PC-3 (cell line): ENCODE measurements at places on chromosomes 7 and 10. TPM values are rescaled to one million over a fixed set of nuclear protein-coding genes. Genes with fewer than 3 reads are reported as not detected.

ZCWPW1 gene
- total RNA-seq = 1.4 and 2.2 TPM in 2 replicates

TAS2R5 gene
- total RNA-seq = 0.26 and 1.4 TPM in 2 replicates

GRCh38 chr10:124946945-124947344 lies 5.0 kb downstream of the ZRANB1 start:
- H3K4me3 ChIP-seq = no peak overlapping the region
- H3K36me3 ChIP-seq = no peaks in the 10 kb centered on the region
- DNase-seq = no peak
- H3K27me3 ChIP-seq = no peaks in the 10 kb centered on the region
- peaks cover 13% of the 10 kb centered on the region for H3K4me1 ChIP-seq

GRCh38 chr7:16062269-16062668 lies 359.1 kb downstream of the CRPPA start:
- H3K36me3 ChIP-seq = no peaks in the 10 kb centered on the region
- H3K27me3 ChIP-seq = 0 out of 2 replicates have a peak, but pooled peaks cover 10% of the 10 kb centered on the region
- H3K4me1 ChIP-seq = peaks cover 14% of the 10 kb centered on the region; the same call in 1 of the 2 replicates
- no peak overlapping the region for H3K4me3 ChIP-seq

- H3K36me3 ChIP-seq = no peaks in the 10 kb centered on the region
- no peaks in the 10 kb centered on the region for H3K27me3 ChIP-seq
- DNase-seq = no peak
- H3K4me3 ChIP-seq = no peak overlapping the region
- no peak overlapping the region for H3K27ac ChIP-seq
These were observed 42.0 kb upstream of the CACNB2 start for GRCh38 chr10:18098201-18098600.

GRCh38 chr10:128047351-128047750 lies 78.9 kb downstream of the MKI67 start:
- no peaks in the 10 kb centered on the region for H3K27me3 ChIP-seq
- DNase-seq = peak; percentile 88

GPR26 gene
- total RNA-seq = not detected in 2 replicates

- no peak overlapping the region for H3K4me3 ChIP-seq
- no peaks in the 10 kb centered on the region for H3K36me3 ChIP-seq
- no peak overlapping the region for H3K27ac ChIP-seq
- peaks cover 10% of the 10 kb centered on the region for H3K27me3 ChIP-seq
These were observed 1.5 kb downstream of the SVOPL start for GRCh38 chr7:138699661-138700060.

OPN1SW gene
- not detected in 2 replicates for total RNA-seq

DNA sequence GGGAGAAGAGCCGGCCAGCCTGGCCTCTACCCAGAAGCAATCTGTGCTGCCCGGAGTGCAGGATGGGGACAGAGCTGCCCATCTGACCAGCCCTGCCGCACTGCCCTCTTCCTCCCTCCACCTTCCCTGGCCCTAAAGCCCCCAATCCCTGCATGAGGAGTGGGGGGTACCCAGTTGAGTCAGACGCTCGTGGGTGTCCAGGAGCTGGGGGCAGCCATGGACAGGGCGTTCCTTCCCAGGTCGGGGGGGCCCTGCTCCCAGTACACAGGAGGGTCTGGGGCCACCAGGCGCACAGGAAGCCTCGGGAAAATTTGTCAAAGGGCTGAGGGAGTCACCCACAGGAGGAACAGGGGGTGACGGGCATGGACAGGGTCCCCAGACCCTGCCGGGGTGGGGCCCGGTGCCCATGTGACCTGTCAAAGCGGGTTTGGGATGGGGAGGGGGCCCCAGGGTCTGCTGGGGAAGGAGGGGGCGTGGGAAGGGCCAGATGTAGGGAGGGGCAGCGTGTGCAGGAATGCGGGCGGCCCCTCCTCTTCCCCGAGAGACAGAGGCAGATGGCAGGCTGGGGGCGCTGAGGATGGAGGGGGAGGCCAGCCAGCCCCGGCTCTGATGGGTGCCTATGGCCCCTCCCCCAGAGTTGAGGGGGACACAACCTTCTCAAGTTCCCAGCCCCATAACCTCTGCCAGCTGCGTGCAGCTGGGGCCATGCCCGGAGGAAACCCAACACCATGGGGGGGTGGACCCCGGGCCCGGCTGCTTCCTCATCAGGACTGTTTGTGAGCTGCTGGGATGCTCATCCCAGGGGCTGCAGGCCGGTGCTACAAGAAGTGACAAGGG lies 21.5 kb upstream of the GRIFIN start:
- no peaks in the 10 kb centered on the region for H3K4me1 ChIP-seq
- H3K36me3 ChIP-seq = no peaks in the 10 kb centered on the region
- DNase-seq = no peak

- no peaks in the 10 kb centered on the region for H3K4me1 ChIP-seq
- DNase-seq = no peak
- H3K36me3 ChIP-seq = no peaks in the 10 kb centered on the region
- no peak overlapping the region for H3K27ac ChIP-seq
These were observed 2.5 kb downstream of the CHN2 start for GRCh38 chr7:29196971-29197595.

PTCD1 gene
- 10.4 and 11.5 TPM in 2 replicates for total RNA-seq

- no peaks in the 10 kb centered on the region for H3K36me3 ChIP-seq
- peaks cover 49% of the 10 kb centered on the region for H3K4me1 ChIP-seq
- no peak overlapping the region for H3K4me3 ChIP-seq
- 0 out of 2 replicates have a peak overlapping the region, but pooled peaks have one; percentile 12 for H3K27ac ChIP-seq
- no peaks in the 10 kb centered on the region for H3K27me3 ChIP-seq
These were observed 155.2 kb upstream of the GNAI1 start for GRCh38 chr7:79979437-79979836.

DNA sequence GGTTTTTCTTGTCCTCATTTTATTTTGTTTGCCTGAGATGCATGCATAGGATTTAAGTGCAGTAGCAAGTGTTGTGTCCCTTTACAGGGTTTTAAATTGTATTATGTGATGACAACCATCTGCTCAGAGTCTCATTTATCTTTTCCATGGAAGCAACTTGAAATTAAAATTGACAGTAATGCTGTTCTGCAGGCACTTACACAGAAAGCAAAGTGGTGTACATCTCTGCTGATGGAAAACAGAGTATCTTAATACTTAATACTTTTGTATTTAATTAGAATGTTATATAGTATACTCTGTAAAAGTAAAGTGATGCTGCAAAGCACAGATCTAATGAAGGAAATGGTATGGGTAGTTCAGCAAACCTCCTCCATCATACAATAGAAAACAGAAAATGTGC lies 482.9 kb downstream of the POM121L12 start:
- no peaks in the 10 kb centered on the region for H3K27me3 ChIP-seq
- H3K36me3 ChIP-seq = no peaks in the 10 kb centered on the region
- no peaks in the 10 kb centered on the region for H3K4me1 ChIP-seq
- no peak overlapping the region for H3K4me3 ChIP-seq
- H3K27ac ChIP-seq = no peak overlapping the region

- no peak overlapping the region for H3K27ac ChIP-seq
- peaks cover 6% of the 10 kb centered on the region; the same call in 1 of the 2 replicates for H3K36me3 ChIP-seq
- no peaks in the 10 kb centered on the region for H3K27me3 ChIP-seq
These were observed 109.9 kb upstream of the ADO start for GRCh38 chr10:62694537-62695126.

CALHM1 gene
- not detected in 2 replicates for total RNA-seq

C10orf53 gene
- not detected in 2 replicates for total RNA-seq

ANKRD30A gene
- 0.12 and 0.15 TPM in 2 replicates for total RNA-seq

DNA sequence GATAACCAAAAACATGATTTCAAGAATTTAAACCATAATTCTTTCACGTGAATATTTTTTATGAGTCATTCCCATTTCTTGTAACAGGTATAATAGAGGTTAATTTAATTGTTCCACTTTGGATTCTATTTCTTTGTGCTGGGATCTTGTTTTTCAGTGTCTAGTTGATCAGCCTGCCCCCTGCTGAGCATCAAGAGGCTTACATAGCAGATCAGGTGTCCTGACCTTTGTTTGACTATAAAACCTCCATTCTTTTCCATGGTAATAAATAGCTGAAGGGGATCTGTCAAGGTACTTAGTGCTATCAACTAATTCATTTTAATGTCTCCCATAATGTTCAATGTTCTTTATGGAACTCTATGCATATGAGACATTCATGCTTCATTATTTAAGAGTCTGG lies 4.9 kb downstream of the COL17A1 start:
- H3K27ac ChIP-seq = no peak overlapping the region
- peaks cover 16% of the 10 kb centered on the region for H3K4me1 ChIP-seq
- no peak overlapping the region for H3K4me3 ChIP-seq
- DNase-seq = peak; percentile 38

PLCE1 gene
- 9.2 and 11.4 TPM in 2 replicates for total RNA-seq

- no peak for DNase-seq
- no peaks in the 10 kb centered on the region for H3K27me3 ChIP-seq
- H3K36me3 ChIP-seq = no peaks in the 10 kb centered on the region
- no peak overlapping the region for H3K4me3 ChIP-seq
- no peaks in the 10 kb centered on the region for H3K4me1 ChIP-seq
These were observed 63.9 kb downstream of the FOXL3 start for GRCh38 chr7:353746-354325.

GRCh38 chr7:17680943-17681351 lies 259.3 kb downstream of the SNX13 start:
- H3K4me3 ChIP-seq = peak overlapping the region; percentile 47; the same call in 1 of the 2 replicates
- DNase-seq = peak; percentile 79
- H3K4me1 ChIP-seq = peaks cover 49% of the 10 kb centered on the region
- H3K27ac ChIP-seq = peak overlapping the region; percentile 72

GRCh38 chr10:11838298-11838852 lies 15.2 kb downstream of the PROSER2 start:
- H3K4me1 ChIP-seq = no peaks in the 10 kb centered on the region
- H3K27me3 ChIP-seq = no peaks in the 10 kb centered on the region
- DNase-seq = no peak

DNA sequence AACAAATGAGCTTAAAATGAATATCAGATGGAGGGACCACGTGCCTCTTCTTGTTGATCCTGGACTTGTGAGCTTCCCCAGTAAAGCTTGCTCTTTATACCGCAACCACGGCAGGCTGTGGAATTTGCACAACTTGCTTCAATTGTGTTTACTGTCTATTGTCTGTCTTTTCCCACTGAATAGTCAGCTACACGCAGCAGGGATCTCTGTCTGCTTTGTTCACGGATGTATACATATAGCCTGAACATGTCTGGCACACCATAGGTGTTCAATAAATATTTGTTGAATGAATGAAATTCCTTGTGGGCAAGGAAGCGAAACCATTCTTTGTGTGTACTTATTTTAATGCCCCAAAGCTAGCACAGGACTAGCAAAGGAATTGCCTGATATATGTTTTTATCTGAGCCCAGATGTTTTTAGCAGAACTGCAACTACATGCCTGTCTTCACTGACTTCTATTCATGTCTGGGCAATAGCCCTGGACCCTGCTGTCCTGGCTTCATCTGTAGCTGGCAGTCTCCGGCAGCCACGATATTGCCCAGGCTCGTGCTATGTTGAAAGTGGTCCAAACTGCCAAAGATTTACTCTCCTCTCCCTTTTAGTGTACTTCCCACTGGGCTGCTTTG lies 29.9 kb upstream of the IFRD1 start:
- DNase-seq = peak; percentile 59
- H3K27ac ChIP-seq = no peak overlapping the region
- H3K27me3 ChIP-seq = no peaks in the 10 kb centered on the region

DNA sequence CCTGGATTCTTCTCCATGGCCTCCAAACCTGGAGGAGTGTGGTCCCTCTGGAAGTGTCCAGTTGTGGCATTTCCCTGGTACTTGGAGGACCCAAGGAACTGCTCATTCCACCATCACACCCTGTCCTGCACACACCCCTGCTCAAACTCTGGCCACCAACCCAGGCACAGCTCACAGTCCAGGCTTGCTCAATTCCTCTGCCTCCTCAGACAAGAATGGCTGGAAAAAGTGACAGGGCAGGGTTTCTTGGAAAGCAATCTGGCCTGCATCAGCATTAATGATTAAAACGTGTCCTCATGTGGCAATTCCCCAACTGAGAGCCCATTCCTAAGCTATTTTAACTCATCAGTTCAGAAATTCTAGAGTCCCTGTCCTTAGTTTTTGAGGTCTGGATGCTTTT lies 17.2 kb upstream of the TPST1 start:
- H3K27me3 ChIP-seq = no peaks in the 10 kb centered on the region
- no peaks in the 10 kb centered on the region for H3K36me3 ChIP-seq
- H3K27ac ChIP-seq = no peak overlapping the region
- H3K4me1 ChIP-seq = no peaks in the 10 kb centered on the region
- H3K4me3 ChIP-seq = no peak overlapping the region

IFIT5 gene
- 8.9 and 10.7 TPM in 2 replicates for total RNA-seq

GRCh38 chr10:75428434-75429158 lies 2.8 kb upstream of the LRMDA start:
- H3K36me3 ChIP-seq = no peaks in the 10 kb centered on the region
- peaks cover 19% of the 10 kb centered on the region for H3K27me3 ChIP-seq
- no peak overlapping the region for H3K27ac ChIP-seq
- peaks cover 5% of the 10 kb centered on the region; the same call in 1 of the 2 replicates for H3K4me1 ChIP-seq

LRRN3 gene
- not detected in 2 replicates for total RNA-seq

GRCh38 chr10:23230582-23230981 lies 38.5 kb downstream of the PTF1A start:
- DNase-seq = no peak
- H3K36me3 ChIP-seq = no peaks in the 10 kb centered on the region
- no peak overlapping the region for H3K4me3 ChIP-seq
- no peak overlapping the region for H3K27ac ChIP-seq

GRCh38 chr10:89129911-89130310 lies 77.2 kb downstream of the CH25H start:
- H3K36me3 ChIP-seq = no peaks in the 10 kb centered on the region
- H3K4me3 ChIP-seq = no peak overlapping the region
- H3K27me3 ChIP-seq = no peaks in the 10 kb centered on the region
- H3K27ac ChIP-seq = no peak overlapping the region

DNA sequence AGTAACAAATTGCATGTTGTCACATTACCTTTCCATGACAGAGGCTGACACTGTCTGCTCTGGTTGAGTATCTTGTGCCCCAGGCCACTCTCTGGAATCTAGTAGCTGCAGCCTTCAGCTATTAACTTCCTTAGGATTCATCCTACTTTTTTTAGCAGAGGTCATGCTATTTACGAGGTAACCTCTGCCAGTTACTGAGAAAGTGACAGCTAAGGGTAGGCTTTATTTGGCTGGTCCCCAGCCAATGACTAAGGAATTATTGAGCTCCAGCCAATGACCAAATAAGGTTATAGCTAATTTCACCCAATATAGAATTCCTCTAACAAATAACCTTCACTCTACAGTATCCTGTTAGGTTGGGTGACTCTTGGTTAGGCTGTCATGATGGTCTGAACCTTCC lies 1361.7 kb downstream of the XPNPEP1 start:
- peaks cover 32% of the 10 kb centered on the region for H3K4me1 ChIP-seq
- no peaks in the 10 kb centered on the region for H3K27me3 ChIP-seq
- no peak overlapping the region for H3K4me3 ChIP-seq
- no peaks in the 10 kb centered on the region for H3K36me3 ChIP-seq

GRCh38 chr10:116521424-116522290 lies 24.1 kb upstream of the PNLIP start:
- H3K4me3 ChIP-seq = no peak overlapping the region
- no peak overlapping the region for H3K27ac ChIP-seq
- H3K27me3 ChIP-seq = peaks cover 25% of the 10 kb centered on the region
- no peaks in the 10 kb centered on the region for H3K4me1 ChIP-seq
- no peaks in the 10 kb centered on the region; the same call in 1 of the 2 replicates for H3K36me3 ChIP-seq
- peak; percentile 60 for DNase-seq

GRCh38 chr10:91024541-91024940 lies 103.7 kb upstream of the ANKRD1 start:
- H3K27me3 ChIP-seq = peaks cover 14% of the 10 kb centered on the region
- H3K4me3 ChIP-seq = no peak overlapping the region
- H3K27ac ChIP-seq = no peak overlapping the region
- no peaks in the 10 kb centered on the region for H3K4me1 ChIP-seq
- DNase-seq = no peak

SEPTIN7 gene
- 121 and 147 TPM in 2 replicates for total RNA-seq

GRCh38 chr7:96143495-96144259 lies 178.2 kb downstream of the SLC25A13 start:
- H3K4me3 ChIP-seq = no peak overlapping the region
- H3K4me1 ChIP-seq = no peaks in the 10 kb centered on the region
- no peak for DNase-seq
- no peaks in the 10 kb centered on the region for H3K27me3 ChIP-seq
